ENCODE measurements at places on chromosomes 2 and 18.

- no peak for DNase-seq
Observed at GRCh38 chr2:156147594-156148330, 184.8 kb downstream of the NR4A2 start.

GRCh38 chr2:211751848-211752247, 786.8 kb downstream of the ERBB4 start:
- no peak for DNase-seq

GRCh38 chr18:37270038-37270665, 295.4 kb downstream of the CELF4 start:
- DNase-seq, result peak; percentile 42

GRCh38 chr2:23691106-23691470, 235.8 kb downstream of the ATAD2B start:
- DNase-seq, result no peak

DNA sequence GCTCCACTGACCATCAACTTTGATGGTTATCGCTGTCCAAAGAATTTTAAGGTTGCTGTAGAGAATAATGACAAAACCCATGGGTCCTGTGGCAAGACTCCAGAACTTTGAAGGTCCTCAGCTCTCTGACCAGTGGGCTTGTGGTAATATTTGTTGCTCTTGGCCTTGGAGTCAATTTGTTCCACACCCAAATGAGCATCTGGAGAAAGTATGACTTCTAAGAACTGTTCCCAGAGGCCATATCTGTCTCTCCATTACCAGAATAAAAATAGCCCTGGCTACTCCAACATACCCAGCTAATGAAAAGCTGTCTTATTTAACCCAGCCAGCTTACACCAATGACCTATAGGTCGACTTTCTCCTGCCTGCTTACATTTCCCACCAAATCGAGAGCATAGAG, 466.4 kb downstream of the MEIS1 start:
- DNase-seq, result no peak

GRCh38 chr2:55922291-55922907, 1.2 kb downstream of the EFEMP1 start:
- DNase-seq, result no peak

All from LoVo (cell line).